ENCODE measurements at places on chromosomes 5 and 9.

- no peak for DNase-seq
Measured at GRCh38 chr9:70588381-70588780, 173.9 kb upstream of the KLF9 start.

GRCh38 chr9:82554381-82554780 is 508.6 kb downstream of the RASEF start:
- no peak for DNase-seq

DNA sequence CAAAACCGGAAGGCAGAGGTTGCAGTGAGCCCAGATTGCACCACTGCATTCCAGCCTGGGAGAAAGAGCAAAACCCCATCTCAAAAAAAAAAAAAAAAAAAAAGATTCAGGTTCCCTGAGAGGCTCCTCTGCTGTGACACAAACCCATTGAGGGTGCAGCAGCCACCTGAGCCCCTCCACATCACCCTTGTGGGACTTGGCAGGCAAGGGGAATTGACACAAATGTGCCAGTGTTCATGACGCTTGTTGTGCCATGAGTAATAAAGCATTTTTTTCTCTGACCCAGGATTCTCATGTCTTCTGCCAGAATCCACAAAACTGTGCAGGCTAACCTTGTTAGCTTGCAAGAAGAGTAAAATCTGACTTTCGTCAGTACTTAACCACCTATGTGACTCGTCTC is 149.6 kb downstream of the TTC39B start:
- DNase-seq: no peak

GRCh38 chr5:88606173-88606572 is 276.8 kb downstream of the MEF2C start:
- DNase-seq: no peak

GRCh38 chr5:30000231-30000630 is 1193.3 kb upstream of the CDH6 start:
- DNase-seq: no peak

- no peak for DNase-seq
Measured at GRCh38 chr5:149740866-149741459, 10.9 kb downstream of the PPARGC1B start.

Measured in stimulated activated CD8-positive, alpha-beta memory T cell treated with anti-CD3 and anti-CD28 coated beads, Interleukin-2, amount 100 ng/mL, for 1 hour (primary cell).